Amygdala (tissue), 56 donors: ENCODE measurements at places on chromosomes 3 and 15.

DNA sequence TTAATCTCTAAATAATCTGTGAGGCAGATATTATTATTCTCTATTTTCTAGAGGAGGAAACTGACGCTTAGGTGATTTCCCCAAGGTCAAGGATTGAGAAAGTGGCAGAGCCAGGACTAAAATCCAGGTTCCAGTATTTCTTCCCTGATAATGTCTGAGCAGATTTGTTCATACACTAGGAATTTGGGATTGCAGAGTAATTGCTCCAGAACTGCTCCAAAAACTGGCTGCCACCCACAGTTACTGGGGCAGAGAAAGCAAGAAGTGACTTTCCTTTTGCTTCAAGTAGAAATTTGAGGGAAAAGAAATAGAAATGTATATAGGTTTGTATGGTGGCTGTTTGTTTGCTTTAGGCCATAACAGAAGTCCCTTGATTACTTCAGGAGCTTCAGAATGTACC is 60.6 kb downstream of the SLC12A8 start:
- DNase-seq, result no peak

DNA sequence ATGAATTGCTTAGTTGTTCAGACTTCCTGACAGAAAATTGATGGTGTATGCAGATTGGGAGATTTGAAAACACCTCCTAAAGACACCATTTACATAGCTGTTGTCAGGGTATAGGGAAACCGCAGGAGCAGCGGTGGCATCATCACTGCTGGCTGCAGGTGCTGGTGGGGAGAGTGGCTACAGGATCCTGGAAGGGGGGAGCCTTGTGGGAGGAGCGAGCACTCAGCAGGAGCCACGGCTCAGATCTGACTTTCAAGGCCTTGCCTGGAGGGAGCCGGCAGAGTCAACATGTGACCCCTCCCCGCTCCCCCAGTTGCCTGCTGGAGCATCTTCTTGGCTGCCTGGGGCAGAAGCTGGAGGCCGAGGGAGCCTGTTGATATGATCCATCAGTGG is 26.1 kb downstream of the EDEM1 start:
- DNase-seq, result no peak

DNA sequence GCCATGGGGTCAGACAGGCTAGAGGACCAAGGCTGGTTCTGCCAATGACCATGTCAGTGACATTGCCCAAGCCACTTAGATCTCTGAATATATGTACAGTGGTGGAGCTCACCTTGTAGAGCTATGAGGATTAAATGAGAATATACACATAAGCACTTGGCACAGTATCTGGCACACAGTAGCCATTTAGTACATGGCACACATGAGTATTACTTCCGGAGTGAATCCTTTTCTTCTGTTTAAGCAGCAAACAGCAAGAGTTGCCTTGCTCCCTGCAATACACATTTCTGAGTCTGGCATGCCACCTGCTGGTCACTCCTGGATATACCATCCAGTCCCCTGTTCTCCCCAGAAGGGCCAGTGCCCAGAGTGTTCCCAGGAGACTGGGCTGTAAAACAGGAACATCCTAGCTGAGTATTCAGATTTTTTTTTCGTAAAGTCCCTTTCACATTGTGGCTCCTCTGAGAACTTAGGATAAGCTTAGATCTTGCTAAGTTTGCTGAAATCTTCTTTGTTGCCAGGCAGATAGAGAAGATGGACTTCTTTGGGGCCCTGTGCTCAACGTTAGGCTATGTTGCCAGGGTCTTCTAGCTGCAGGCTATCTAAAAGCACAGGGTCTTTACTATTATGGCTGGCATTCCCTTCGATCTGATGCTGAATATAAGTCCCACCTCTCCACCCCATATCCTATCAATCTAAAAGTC is 203.4 kb downstream of the ADAMTS9 start:
- DNase-seq, result peak; percentile 54

DNA sequence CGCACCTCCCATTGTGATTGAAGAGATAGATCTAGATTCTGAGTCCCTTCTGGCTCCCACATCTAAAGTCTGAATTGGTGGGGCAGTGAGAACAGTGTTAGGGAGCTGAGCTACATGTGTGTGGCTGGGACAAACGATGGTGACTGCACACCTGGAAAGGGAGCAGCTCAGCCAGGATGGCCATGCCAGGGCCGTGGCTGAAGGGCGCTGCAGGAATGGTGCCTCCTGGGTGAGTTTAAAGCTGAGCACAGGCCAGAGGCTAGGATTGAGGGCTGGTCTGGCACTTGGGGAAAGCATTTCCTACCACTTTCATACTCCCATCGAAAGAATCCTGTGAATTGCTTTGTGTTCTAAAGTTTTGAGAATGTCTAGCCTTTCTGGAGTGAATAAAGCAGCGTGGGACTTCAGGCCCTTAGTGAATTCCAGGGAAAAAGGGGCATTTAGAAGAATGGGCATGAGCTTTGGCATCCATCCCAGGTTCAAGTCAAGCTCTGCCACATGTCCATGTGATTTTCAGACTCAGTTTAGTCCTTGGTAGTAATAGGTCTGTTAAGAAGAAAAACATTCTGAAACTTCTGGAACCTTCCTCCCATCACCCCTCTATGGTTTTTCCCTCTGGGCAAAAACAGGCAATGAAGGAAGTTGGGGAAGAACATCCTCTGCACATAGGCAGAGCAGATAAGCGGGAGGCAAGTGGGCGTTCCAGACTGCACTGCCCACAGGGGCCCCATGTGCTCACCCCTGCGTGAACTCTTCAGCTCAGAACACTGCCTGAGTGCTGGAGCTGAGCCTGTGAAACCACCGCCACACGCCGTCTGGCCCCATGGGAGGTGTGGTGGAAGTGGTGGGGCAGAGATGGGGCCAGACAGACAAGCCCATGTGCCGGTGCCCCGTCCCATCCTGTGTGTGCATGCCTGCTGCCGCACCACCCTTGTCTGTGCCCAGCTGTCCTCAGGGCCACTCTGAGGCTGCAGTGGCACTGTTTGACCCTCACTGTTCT is 12.9 kb upstream of the CPNE9 start:
- no peak for DNase-seq

DNA sequence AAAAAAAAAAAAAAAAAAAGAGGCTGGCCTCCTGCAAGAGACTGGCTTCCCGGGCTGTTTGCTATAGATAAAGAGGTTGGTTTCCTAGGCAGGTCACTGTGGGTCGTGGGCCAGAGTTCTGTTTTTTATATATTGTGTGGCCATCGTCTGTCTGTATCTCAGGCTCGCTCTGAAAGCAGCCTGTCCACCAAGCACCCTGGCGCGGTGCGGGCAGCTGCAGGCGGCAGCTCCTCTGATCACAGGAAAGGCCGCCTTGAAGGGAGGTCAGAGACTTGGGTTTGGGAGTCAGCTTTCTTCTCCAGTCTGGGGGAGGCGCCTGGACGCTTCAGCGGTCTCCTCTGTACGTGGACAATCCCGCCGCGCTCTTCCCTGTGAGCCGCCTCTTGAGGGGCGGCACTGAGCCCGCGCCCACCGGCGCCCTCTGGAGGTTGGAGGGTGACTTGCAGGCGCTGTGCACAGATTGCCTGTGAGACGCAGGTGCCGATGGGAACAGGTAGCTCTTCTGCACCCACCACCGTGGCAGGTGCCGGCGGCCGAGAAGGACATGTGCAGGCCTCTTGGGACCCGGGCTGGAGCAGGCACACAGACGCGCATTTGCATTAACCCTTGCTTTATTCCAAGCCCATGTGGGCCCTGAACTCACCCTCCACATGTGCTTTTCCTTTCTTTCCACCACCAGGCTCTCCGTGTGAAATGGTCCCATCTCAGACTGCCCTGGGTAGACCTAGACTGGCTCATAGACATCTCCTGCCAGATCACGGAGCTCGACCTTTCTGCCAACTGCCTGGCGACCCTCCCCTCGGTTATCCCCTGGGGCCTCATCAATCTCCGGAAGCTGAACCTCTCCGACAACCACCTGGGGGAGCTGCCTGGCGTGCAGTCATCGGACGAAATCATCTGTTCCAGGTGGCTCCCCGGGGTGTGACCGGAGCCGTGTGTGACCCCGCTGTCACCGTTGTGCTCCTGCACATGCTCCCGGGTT is 89.3 kb downstream of the LRRK1 start:
- no peak for DNase-seq

DNA sequence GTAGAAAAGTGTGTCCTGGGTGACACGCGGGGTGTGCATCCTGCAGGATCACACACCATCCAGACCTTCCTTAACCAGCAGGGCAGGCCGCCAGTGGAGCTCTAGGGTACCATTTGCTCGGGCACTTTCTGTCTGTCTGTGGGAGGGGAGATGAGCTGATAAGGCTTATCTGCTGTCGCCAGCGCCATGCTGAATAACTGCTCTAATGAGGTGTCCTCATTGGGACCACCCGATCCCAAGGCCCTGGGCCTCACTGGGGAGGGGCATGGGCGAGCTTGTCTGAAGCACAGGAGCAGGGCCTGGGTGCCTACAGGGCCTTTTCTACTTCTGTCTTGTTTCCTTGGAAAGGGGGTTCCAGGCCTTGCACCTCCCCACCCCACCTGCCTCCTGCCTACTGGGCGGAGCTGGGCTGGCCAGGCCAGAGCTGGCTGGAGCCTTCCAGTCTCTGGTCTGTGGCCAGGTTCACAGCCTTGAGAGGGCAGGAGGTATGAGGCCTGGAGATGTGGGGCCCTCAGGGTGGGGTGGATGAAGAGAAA is 2.5 kb upstream of the GATA2 start:
- DNase-seq, result no peak

DNA sequence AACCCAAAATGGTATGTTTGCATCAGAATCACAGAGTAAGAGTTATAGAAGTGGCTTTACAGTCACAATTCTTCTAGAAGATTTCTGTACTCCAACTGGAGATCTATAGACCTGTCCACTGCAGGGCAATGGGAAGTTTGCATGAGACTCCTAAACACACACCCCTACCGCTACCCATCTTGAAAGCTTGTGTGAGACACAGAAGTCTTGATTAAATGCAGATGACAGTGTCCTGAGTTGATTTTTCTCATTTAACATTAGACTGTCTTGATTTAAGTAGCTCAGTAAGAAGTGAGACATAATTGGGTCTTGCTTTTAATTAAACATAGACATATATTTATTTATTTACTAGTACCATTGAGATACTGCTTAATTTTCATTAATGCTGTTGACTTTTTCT is 54.4 kb downstream of the CD47 start:
- no peak for DNase-seq
